ENCODE measurements at places on chromosomes 2 and 18. TPM values are rescaled to one million over a fixed set of nuclear protein-coding genes. Genes with fewer than 3 reads are reported as not detected.

Gene CCDC121
- total RNA-seq, result 5.3 TPM

DNA sequence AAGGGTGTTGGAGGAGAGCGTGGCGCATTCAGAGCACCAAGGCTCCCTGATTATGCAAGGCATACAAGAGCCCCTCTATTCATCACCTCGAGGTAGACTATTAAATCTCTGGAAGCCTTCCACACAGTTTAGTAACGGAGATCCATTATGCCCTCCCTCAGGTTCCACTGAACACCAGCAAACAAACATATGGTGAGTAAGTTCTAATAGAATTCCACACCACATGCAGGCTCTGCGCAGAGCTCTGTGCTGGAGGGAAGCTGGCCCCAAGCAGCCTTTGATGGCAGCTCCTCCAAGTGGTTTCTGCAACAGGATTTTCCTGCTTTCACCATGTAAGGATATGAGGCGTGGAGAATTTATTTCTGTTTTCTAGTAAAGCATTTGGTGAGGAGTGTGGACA is 238.6 kb downstream of the C1D start:
- no peaks in the 10 kb centered on the region for H3K27me3 ChIP-seq
- H3K4me1 ChIP-seq, result no peaks in the 10 kb centered on the region
- no peak overlapping the region for H3K4me3 ChIP-seq
- no peaks in the 10 kb centered on the region for H3K36me3 ChIP-seq

GRCh38 chr18:34576622-34577021 is 133.5 kb upstream of the DTNA start:
- no peak overlapping the region for H3K4me3 ChIP-seq
- no peak overlapping the region for H3K27ac ChIP-seq
- H3K27me3 ChIP-seq, result no peaks in the 10 kb centered on the region

Gene ELOA2
- not detected for total RNA-seq

DNA sequence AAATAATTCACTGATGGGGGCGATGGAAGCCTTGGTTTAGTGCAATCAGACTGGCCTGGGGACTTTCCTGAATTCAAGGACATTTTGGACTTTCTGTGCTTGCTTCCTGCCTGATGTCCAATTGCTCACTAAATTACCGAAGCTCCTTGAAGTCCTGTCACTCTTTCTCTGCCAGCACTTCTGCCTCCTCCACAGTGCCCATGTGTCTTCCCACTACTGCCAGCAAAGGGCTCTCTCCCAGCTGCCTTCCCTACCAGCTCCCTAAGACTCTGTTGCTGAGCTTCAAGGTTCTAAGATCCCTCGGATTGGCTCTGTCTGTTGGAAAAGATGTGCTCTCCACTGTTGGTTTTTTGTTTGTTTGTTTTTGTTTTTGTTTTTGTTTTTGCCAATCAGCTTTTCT is 158.1 kb downstream of the MTCL1 start:
- no peaks in the 10 kb centered on the region for H3K4me1 ChIP-seq
- H3K4me3 ChIP-seq, result no peak overlapping the region
- no peaks in the 10 kb centered on the region for H3K36me3 ChIP-seq
- no peaks in the 10 kb centered on the region for H3K27me3 ChIP-seq

DNA sequence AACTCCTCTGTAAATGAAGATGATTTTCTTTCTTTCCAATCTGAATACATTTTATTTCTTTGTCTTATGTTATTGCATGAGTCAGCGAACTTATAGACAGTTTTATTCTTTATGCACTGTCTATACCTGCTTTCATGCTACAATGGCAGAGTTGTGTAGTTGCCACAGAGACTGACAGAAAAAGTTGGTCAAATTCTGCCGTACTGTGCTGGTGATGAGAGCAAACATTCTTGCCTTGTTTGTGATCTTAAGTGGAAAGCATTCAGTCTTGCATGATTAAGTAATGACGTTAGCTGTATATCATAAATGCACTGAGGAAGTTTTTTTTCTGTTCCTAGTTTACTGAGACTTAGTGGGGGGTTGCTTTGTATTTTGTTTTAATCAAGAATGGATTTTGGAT is 32.9 kb downstream of the ZC3H15 start:
- H3K36me3 ChIP-seq, result peaks cover 23% of the 10 kb centered on the region
- DNase-seq, result no peak
- no peaks in the 10 kb centered on the region for H3K4me1 ChIP-seq
- no peaks in the 10 kb centered on the region for H3K27me3 ChIP-seq

DNA sequence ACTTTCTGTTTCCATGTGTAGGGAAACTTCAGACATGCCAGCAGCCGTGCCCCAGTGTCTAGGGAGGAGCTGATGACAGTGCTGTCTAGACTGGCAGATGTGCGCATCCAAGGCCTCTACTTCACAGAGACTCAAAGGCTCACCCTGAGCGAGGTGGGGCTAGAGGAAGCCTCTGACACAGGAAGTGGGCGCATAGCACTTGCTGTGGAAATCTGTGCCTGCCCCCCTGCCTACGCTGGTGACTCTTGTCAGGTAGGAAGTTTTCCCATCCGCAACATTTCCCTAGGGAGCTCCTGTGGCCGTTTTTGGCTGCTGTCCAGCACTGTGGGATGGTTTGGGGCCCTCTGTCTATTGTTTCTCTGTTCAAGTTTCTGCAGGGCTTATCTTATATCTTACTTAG is 143.1 kb upstream of the TTC39C start:
- no peaks in the 10 kb centered on the region for H3K36me3 ChIP-seq
- no peak overlapping the region for H3K4me3 ChIP-seq
- H3K27ac ChIP-seq, result no peak overlapping the region
- DNase-seq, result peak; percentile 56
- no peaks in the 10 kb centered on the region for H3K27me3 ChIP-seq

DNA sequence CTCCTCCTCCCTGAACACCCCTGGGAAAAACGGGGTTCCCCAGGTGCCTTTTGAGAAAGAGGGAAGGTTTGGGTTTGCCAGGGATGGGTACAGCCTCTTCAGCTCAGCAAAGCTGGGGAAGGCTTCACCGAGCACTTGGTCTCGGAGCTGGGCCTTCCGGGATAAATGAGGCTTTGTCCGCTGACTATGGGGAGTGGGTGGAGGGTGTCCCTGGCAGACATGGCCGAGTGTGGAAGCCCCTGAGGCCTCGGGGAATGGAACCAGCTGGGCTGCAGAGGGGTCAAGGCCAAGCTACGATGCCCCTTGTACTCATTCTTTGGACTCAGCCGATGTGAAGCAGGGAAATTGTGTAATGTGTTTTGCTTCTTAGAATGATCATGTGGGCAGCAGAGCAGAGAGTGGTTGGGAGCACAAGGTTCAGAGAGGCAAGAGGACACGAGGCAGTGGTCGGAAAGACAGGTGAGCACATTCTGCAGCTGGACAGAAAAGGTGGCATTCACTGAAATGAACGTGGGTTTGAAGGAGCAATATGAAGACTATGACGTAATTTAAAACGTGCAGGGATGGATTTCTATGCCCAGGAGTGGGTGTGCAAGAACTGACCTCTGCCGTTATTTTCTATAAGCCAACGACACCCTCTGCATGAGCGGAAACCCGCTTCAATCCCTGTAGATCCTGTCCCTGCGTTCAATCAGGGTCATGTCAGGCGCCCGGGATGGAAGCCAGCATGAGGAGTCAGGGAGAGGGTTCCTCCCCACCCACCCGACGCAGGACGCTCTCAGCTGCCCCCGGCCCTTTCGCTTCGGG is 142.6 kb downstream of the PXDN start:
- no peaks in the 10 kb centered on the region for H3K27me3 ChIP-seq
- peak overlapping the region; percentile 58 for H3K27ac ChIP-seq
- peak; percentile 72 for DNase-seq
- peaks cover 41% of the 10 kb centered on the region for H3K4me1 ChIP-seq
- H3K36me3 ChIP-seq, result no peaks in the 10 kb centered on the region

- DNase-seq, result no peak
- H3K36me3 ChIP-seq, result no peaks in the 10 kb centered on the region
- no peaks in the 10 kb centered on the region for H3K27me3 ChIP-seq
- no peaks in the 10 kb centered on the region for H3K4me1 ChIP-seq
- H3K4me3 ChIP-seq, result no peak overlapping the region
Measured at GRCh38 chr2:10204326-10205161, 82.0 kb downstream of the RRM2 start.

DNA sequence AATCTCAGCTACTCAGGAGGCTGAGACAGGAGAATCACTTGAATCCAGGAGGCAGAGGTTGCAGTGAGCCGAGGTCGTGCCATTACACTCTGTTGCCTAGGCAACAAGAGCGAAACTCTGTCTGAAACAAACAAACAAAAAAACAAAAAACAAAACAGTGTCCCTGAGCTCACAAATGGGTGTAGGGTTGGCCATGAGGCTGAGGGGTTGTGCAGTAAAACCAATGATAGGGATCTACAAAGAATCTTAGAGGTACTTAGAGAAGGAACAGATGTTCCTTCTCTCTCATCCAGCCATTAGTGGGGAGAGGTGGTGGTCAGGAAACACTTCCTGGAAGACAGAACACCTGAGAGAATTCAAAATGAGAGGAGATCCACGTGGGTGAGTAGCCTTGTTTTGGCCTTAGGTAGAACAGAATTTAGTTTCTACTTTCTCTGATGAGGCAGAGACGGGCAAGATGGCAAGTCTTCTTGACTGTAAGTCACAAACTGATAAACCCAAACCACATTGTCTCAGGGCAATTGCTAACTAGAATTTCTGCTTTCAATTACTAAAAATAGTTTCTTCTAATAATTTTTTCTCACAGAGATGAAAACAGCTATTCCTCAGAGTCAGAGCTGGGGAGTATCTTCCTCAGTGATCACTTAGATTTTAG is 61.5 kb upstream of the PPM1B start:
- H3K27ac ChIP-seq, result no peak overlapping the region
- no peaks in the 10 kb centered on the region for H3K27me3 ChIP-seq
- H3K4me1 ChIP-seq, result no peaks in the 10 kb centered on the region
- H3K36me3 ChIP-seq, result no peaks in the 10 kb centered on the region
- no peak overlapping the region for H3K4me3 ChIP-seq

GRCh38 chr2:191012845-191013681 is 908 bp downstream of the STAT1 start:
- H3K4me3 ChIP-seq, result peak overlapping the region; percentile 77
- H3K27me3 ChIP-seq, result no peaks in the 10 kb centered on the region
- H3K4me1 ChIP-seq, result peaks cover 7% of the 10 kb centered on the region

- H3K4me3 ChIP-seq, result no peak overlapping the region
- H3K27me3 ChIP-seq, result no peaks in the 10 kb centered on the region
- H3K4me1 ChIP-seq, result no peaks in the 10 kb centered on the region
- H3K36me3 ChIP-seq, result no peaks in the 10 kb centered on the region
Measured at GRCh38 chr18:10289251-10289650, 165.2 kb upstream of the APCDD1 start.

DNA sequence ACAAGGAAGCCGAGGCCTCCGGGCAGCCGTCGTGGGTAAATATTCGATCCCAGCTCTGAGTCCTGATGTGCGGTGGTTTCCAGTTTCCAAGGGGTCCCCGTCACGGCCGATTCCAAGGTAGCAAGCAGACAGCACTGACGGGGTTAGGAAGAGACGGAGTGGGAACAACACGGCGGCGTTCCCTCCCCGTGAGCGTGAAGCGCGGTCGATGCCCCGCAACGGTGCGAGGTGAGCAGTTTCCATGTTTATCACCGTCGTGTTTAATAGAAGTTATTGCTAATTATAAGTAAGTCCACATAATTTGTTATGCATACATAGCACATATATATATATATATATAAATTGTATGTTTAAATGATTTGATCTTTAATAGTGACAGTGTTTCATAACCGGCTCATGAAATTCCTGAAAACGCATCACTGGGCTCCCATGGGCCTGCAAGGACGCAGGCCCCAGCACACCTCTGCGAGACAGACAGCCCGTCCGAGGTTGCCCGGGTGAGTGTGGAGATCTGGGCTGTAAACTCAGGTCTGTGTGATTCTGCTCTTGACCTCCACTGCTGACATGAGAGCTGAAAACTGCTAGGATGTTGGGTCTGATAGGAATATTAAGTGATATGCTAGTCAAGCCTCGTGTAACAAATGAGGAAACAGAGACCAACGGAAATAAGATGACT is 243.5 kb upstream of the SALL3 start:
- no peak overlapping the region for H3K4me3 ChIP-seq
- no peak overlapping the region for H3K27ac ChIP-seq
- no peaks in the 10 kb centered on the region for H3K36me3 ChIP-seq

- H3K27me3 ChIP-seq, result no peaks in the 10 kb centered on the region
- no peak for DNase-seq
- H3K4me1 ChIP-seq, result no peaks in the 10 kb centered on the region
- H3K4me3 ChIP-seq, result no peak overlapping the region
- H3K27ac ChIP-seq, result no peak overlapping the region
Measured at GRCh38 chr2:47656715-47657600, 126.0 kb upstream of the MSH6 start.

- peak overlapping the region; percentile 35 for H3K4me3 ChIP-seq
- H3K36me3 ChIP-seq, result no peaks in the 10 kb centered on the region
- peaks cover 72% of the 10 kb centered on the region for H3K27me3 ChIP-seq
- H3K27ac ChIP-seq, result no peak overlapping the region
Measured at GRCh38 chr2:170823088-170823897, 6.6 kb downstream of the GAD1 start.

DNA sequence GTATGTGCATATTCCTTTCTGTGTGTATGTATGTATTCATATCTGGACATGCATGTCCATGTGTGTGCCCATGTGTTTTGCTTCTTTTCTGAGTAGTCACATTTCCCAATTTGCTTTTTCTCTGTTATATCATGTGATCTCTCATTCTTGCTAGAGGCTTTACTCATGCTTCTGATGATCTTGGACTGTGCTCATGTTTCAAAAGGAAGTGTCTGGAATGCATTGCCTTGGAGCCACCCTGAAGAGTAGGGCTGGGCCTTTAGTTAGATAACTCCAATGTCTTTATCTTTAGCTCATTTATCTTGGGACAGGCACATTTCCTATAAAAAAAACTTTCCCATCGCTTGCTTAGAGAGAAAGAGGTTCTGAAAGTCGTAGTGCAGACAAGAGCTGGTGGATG is 859.2 kb downstream of the CNTNAP5 start:
- no peak overlapping the region for H3K27ac ChIP-seq
- no peak overlapping the region for H3K4me3 ChIP-seq
- H3K27me3 ChIP-seq, result no peaks in the 10 kb centered on the region
- no peaks in the 10 kb centered on the region for H3K36me3 ChIP-seq
- DNase-seq, result no peak
- H3K4me1 ChIP-seq, result no peaks in the 10 kb centered on the region

Gene ARHGEF4
- total RNA-seq, result 0.68 TPM

DNA sequence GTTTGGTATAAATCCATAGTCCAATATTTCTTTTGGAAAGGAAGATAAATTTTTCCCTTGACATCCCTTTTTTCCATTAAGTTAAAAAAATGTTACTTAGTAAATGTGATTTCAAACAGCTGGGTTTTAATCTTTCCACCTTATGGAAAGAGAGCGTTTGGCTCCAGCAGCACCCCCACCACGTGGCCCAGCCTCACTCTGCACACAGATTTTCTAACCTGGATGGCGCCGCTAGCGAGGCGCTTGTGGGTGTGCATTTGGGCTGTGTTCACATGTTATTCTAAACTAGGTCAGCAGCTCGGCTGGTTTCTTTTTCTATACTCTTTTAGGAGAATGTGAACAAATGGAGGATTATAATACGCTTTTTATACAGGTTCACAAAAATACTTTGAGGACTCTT is 218.0 kb downstream of the LDLRAD4 start:
- H3K27ac ChIP-seq, result peak overlapping the region; percentile 43
- no peak for DNase-seq
- H3K36me3 ChIP-seq, result no peaks in the 10 kb centered on the region
- H3K27me3 ChIP-seq, result no peaks in the 10 kb centered on the region
